ENCODE measurements at places on chromosomes 1 and 21.

DNA sequence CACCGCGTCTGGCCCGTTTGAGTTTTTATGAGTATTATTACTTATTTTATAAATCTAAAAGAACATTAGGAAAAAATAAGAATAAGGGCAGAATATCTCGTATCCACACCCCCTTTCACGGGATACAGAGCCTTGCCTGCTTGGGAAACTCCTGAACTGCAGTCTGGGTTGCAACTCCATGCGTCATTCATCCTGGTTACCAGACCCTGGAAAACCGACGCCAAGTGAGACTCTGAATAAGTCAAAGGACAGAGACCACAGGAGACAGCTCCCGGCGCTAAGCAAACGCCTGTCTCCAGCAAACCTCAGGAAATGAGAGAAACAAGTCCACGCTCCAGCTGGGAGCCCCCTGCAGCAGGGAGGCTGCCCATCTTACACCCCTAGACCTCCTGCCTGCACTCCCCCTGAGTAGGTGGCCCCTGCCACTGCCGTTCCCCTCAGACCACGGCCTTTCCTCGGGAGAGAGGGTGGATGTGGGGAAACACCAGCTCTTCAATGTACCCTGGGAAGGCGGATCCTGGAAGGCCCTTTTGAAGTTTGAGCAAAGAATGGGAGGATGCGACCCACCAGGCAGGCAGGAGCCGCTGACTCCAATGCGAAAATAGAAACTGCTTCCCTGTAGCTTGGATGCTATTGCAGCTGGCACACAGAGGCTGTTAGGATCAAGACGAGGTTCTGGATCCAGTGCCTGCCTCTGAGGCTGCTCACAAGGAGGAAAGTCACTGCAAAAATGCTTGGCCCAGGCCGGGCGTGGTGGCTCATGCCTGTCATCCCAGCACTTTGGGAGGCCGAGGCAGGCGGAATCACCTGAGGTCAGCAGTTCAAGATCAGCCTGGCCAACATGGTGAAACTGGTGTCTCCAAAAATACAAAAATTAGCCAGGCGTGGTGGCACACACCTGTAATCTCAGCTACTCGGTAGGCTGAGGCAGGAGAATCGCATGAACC lies 37.7 kb upstream of the GPR157 start:
- no peak for DNase-seq

DNA sequence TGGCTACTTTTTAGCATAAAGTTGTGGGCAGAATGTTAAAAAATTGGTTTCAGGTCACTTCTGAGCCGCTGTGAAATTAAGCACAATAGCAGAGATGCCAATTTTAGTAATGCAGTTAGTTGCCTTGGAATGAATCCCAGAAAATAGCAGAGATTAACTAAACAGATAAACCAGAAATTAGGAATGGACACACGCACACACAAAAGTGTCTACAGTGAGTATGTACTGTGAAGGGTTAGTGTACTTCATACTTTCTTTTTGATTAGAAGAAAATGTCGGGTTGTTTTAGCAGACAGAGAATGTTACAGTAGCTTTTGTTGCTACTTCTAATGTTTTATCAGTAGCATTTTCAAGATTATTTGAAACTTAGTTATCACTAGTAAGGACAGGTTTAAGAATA lies 106.7 kb downstream of the LEPR start:
- no peak for DNase-seq

GRCh38 chr21:43716376-43717165 lies 2.4 kb upstream of the PDXK start:
- DNase-seq, result no peak

- no peak for DNase-seq
Observed at GRCh38 chr1:6100861-6101783, 55.4 kb downstream of the KCNAB2 start.

DNA sequence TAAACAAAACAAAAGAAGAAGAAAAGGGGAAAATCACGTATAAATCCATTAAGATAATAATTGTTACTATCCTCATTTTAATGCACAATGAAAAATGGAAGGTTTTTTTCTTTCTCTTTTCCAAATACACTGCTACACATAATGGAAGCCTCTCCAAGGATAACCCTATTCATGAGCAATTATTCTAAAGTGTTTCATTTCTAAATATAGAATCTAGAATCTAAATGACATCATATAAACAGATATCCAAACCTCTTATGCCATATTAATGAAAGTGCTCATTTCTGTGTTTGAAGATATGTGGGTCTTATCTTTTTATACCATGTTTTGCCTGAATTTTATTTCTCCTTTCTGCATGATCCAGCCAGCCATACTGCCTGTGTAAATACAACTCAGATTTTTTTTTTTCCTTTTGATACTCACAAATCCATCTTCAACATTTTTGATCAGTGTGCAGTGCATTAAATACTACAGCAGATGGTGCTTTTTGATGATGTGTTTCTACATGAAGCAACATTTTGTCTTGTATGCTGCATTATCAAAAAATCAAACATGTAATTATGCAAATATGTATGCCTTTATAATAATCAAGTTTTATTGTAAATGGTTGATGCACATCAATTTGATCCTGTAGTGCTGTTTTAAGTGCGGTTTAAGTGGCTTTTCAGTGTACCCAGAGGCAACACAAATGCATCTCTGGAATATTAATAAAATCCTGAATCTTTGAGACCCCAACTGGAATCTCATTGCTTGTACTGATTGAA lies 625.6 kb upstream of the PTBP2 start:
- DNase-seq, result no peak

DNA sequence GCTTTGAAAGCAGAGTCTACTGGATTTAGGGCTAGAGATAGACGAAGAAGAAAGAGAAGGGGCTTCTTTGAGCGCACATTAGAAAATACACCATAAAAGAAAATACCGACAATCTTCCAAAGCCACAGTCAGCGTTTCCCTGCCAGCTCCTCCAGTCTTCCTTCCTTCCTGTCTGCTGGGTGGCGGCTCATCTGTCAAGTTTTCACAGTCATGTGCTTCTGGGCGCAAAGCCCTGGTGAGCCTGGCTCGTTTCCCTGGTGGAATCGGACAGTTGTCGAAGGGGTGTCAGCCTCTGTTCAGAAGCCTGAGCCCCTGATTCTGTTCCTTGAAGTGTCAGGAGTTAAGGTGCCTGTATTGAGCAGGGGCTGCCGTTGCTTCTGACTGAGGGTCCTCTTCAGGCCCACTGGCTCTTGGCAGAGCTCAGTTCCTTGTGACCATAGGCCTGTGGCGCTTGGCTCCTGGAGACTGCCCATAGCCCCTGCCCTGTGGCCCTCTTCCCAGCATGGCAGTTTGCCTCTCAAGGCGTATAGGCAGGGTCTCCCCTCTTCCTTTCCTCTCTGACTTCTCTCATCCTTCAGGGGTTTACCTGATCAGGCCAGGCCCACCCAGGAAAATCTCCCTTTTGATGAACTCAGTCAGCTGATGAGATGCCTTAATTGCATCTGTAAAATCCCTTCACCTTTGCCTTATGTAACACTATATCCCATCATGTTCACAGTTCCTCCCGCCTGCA lies 58.6 kb downstream of the ADARB1 start:
- no peak for DNase-seq

GRCh38 chr1:204463125-204464060 lies 31.2 kb downstream of the PIK3C2B start:
- no peak for DNase-seq

DNA sequence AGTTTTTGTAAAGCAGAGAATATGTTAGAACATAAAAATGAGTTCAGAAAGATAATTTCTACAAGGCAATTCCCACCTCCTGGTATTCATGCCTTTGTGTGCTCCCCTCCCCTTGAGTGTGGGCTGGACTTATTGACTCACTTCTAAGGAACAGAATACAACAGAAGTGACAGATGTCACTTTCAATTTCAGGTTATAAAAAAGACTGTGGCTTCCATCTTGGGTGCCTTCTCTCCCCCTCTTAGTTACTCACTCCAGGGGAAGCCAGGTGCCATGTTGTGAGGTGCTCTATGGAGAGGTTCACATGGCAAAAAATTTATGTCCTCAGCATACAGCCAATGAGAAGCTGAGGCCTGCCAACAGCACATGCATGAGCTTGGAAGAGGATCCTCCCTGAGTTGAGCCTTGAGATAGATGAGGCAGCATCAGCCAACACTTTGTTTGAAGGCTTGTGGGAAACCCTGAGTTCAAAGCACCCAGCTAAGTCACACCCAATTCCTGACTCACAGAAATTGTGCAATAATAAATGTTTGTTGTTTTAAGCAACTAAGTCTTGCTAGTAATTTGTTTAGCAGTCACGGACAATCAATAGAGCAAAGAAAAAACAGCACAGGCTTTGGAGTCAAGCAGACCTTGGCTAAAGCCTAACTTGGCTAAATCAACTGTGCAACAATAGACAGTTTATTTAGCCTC lies 73.5 kb upstream of the NGF start:
- no peak for DNase-seq

DNA sequence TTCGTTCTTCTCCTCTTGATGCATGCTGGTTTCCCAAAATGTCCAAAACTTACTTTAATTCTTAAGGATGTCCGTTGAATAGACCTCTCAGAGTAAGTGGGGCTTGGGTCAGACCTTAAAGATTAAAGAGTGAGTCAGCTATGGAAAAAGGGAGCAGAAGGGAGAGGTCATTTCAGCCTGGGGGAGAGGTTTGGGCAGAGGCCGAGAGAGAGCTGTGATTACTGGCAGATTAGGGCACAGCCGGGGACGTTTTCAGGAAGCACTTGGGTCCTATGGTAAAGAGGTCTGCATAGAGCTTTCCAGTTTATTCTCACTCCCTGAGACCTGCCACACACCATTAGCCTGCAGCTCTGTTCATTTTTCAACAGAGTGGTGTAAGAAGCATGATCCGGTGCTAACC lies 14.0 kb upstream of the ST3GAL3 start:
- no peak for DNase-seq

GRCh38 chr1:234213658-234214128 lies 159.6 kb upstream of the COA6 start:
- DNase-seq, result no peak

DNA sequence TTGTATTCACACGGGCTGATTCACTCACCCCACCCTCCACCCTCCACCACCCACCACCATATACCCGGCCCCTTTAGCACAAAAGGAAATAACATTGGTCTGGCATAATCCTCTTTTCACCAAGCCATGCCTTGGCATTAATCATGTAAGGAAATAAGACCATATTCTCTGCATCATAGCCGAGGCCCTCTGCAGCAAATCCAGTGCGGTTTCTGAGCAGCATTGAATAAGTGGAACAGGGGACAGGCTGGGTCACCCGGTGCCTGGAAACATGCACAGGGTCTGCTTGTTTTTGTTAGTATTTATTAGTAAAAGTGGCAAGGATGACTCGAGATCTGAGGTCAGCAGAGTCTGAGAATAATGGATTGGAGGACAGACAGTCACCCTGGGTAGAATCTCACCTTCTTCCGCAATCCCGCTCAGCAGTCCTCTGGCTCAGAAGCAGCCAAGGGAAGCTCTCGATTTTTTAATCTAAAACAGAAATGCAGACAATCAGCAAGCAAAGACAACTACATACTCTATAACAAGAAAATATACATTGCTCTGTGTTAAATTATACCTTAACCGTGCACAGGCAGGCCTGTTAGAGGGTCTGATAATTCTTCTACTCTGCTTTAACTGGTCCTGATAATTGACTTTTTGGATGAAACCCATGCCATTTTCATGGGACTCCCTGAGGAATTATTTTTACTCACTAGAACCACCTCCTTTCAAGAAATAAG lies 52.4 kb upstream of the CDC42BPA start:
- no peak for DNase-seq

Data from foreskin melanocyte (primary cell).